NCI-H1930 (cell line): ENCODE measurements at places on chromosomes 1 and 21.

DNA sequence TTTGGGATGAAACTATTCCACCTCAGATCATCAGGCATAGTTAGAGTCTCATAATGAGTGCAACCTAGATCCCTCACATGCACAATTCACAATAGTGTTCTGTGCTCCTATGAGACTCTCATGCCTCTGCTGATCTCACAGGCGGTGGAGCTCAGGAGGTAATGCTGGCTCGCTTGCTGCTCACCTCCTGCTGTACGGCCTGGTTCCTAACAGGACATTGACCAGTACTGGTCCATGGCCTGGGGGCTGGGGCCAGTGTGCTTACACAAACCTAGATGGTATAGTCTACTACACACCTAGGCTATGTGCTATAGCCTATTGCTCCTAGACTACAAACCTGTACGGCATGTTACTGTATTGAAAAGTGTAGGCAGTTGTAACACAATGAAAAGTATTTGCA is 448.4 kb downstream of the RPS6KC1 start:
- no peak for DNase-seq

- DNase-seq: peak; percentile 99
Observed at GRCh38 chr1:154558720-154559465, 431 bp upstream of the UBE2Q1 start.

DNA sequence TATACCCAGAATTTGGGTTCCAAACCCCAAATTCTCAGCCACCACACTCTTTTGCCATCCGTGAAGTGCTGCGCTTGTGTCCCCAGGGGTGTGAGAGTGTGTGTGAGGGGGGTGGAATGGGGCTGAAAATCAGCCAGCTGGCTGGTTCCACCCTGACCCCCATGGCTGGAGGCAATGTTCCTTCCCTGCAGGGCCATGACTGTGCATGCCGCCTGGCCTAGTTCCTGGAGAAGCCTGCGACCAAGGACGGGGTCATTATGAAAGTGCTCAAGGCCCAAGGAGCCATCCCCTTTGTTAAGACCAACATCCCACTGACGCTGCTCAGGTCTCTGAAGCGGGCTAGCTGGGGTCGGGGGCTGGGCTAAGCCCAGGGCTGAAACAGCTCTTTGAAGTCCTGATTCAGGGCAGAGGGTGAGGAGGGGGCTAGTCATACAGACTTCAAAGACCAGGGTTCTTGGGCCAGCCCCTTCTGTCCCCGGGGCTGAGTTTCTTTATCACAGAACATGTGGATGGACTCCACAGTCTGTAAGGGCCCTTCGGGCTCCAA is 38.7 kb downstream of the FAAH start:
- no peak for DNase-seq

DNA sequence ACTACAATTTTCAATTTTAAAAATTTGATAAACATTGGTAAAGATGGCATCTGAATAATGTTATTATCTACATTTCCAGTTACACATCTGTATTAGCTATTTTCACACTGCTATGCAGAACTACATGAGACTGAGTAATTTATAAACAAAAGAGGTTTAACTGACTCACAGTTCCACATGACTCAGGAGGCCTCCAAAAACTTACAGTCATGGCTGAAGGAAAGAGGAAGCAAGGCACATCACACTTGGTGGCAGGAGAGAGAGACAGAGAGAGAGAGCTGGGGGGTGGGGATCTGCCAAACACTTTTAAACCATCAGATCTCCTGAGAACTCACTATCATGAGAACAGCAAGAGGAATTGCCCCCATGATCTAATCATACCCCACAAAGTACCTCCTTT is 850.0 kb downstream of the LTN1 start:
- no peak for DNase-seq

GRCh38 chr1:145751491-145752037 is 32.3 kb downstream of the CD160 start:
- no peak for DNase-seq

GRCh38 chr1:184025242-184025675 is 12.3 kb downstream of the COLGALT2 start:
- no peak for DNase-seq

DNA sequence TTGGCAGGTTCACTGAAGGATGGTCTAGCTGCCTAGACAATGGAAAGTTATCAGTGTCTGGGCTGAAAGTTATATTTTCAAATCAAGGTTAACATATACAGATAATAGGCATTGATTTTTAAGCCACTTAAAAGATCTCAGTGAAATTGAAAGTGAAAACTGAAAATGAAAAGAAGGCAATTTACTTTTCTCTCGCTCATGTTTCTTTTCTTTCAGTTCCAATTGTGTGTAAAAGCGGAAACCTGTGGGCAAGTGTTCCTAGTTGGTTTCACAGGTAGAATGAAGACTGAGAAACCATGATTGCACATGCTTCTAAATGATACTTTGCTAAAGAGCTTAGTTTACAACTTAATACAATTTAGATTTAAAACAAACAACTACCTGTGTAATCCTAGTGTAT is 383.7 kb downstream of the ZP4 start:
- DNase-seq: no peak

- no peak for DNase-seq
Observed at GRCh38 chr1:149942207-149942606, 5.5 kb upstream of the MTMR11 start.

DNA sequence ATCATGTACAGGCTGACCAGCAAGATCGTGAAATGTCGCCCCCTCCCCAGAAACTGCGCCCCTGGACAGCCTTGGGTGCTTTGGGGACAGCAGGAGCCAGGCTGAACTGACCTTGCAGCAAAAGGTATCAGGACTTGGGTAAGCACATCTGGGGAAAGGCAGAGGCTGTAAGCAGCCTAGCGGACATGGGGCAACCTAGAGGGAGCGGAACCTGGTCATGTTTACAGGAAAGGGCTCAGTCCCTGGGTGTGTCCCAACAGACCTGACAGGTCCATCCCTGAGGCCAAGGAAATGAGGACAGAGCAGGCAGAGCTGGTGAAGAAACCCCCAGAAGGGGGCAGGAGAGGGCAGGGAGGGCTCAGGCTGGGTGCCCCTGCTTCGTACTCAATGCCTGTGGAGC is 3.1 kb upstream of the S100A8 start:
- no peak for DNase-seq

GRCh38 chr1:173758980-173759379 is 44.2 kb downstream of the KLHL20 start:
- no peak for DNase-seq

DNA sequence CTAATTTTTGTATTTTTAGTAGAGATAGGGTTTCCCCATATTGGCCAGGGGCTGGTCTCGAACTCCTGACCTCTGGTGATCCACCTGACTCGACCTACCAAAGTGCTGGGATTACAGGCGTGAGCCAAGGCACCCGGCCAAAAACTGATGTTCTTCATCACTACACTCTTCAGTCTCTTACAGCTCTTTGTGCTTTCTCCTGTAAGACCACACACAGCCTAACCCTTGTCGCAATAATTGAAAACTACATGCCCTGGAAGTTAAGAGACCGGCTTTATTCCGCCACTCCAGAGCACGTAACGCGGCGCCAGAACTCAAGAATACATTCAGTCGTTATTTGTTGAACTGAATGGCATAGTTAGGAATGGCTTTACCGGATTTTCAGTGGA is 552 bp downstream of the GPATCH4 start:
- DNase-seq: no peak

DNA sequence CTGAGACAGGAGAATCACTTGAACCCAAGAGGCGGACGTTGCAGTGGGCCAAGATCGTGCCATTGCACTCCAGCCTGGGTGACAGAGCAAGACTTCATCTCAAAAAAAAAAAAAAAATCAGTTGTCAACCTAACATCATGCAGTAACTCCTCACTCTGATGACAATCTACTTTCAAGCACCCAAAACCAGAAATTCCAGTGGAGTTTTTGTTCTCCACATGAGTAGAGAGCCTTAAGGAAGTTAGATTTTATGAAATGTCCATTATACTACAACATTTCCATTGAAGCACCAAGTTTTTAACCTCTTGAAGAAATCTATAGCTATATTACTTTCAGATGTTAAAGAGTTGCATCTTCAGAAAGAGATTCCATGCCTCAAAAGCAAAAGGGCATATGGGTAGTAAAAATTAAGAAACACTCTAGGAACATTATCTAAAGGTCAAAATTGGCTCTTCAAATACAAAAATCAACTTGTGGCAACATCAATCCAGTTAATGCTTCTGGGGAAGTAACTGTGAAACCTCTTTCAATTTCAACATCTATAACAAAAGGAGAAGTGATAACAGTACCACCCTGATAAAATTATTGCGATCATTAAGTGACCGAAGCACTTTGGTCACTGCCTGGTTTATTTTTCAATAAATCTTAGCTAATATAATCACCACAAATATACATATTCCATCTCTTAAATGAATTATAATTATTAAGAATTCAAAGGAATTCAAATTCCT is 7.7 kb downstream of the LPGAT1 start:
- DNase-seq: no peak

DNA sequence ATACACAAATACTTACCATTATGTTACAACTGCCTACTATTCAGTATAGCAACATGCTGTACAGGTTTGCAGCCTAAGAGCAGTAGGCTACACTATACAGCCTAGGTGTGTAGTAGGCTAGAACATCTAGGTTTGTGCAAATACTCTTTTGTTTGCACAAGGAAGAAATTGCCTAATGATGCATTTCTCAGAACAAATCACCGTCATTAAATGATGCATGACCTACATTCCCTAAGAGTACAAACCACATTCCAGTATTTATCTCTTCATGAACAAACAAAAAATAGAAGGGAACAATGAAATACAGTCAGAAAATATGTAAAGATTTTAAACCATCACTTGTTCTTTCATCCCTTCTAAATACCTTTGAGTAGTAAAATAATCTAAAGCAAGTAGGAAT is 109.7 kb upstream of the HP1BP3 start:
- DNase-seq: no peak

- DNase-seq: no peak
Observed at GRCh38 chr1:220556641-220557040, 28.7 kb downstream of the MARK1 start.

GRCh38 chr1:167312871-167313270 is 92.2 kb downstream of the POU2F1 start:
- no peak for DNase-seq

DNA sequence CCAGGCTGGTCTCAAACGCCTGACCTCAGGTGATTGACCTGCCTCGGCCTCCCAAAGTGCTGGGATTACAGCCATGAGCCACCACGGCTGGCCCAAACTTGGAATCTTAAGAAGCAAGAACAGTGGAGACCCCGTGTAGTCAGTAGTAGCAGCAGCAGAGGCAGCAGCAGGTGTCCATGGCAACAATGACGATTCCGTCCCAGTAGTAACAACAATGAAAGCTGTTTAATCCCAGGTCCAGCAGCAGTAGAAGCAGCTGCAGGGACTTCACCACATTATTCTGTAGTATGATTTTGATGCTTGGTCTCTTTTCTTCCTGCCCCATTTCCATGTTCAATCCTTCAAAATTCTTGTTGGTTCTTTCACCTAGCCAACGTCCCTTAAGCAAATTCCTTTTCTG is 69.6 kb upstream of the KCTD3 start:
- DNase-seq: no peak

- DNase-seq: no peak
Observed at GRCh38 chr1:235545292-235545930, 41.2 kb upstream of the B3GALNT2 start.

DNA sequence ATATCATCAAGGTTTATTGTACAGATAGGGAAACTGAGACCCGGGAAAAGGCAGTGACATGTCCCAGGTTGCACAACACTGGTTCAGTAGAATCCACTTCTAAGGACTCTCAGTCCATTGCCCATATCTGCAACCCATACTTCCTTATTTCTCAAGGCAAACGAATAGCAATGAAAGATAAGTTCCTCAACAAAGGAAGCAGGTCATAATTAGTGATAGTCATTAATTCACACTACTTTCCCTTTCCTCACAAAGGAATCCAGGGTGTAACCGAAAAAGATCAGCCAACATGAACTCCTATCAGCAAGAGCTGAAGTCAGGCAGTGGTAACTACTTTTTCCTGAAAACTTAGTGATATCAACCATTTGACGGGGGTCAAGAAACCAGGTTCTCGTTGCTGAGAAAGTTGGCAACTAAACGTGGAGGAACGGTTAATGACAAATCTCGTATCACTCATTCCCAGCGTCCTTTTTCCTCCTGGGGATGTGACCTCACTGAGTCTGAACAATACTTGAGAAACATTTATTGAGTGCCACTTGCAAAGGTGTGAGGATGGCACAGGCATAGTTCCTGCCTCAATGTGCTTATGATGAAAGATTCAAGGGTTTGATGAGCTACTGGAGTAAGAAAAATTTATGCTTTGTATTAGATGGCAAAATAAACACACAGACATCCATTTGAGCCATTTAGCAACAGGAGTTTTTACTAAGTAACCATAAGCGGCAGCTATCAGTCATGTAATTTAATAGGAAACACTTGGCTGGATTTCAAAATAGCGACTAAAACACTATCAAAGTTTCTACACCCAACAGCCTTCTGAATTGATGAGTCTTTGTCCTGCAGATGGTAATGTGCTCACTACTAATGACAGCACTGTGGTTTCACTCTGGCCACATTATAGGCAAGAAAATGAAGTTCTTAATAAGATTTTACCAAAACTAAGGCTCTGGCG is 82.3 kb downstream of the PLPP3 start:
- no peak for DNase-seq

DNA sequence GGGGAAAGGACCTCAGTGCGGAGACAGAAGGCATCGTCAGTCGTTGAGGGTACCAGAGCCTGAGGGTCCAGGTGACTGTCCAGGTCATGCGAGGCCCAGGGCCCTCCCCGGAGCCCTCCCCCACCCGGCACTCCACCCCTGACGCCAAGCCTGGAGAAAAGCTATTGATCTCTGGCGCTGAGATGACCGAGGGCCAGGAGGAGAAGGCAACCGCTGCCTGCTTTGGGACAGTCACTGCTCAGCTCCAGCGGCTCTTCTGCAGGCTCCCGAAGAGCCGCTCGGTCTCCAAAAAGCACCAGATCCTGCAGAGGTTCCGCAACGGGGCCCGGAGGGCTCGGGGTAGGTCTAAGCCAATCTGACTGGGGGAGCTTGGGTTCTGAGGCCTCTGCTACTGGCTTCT is 10.9 kb downstream of the RASSF5 start:
- no peak for DNase-seq

GRCh38 chr1:230465691-230466090 is 39.6 kb upstream of the PGBD5 start:
- no peak for DNase-seq

DNA sequence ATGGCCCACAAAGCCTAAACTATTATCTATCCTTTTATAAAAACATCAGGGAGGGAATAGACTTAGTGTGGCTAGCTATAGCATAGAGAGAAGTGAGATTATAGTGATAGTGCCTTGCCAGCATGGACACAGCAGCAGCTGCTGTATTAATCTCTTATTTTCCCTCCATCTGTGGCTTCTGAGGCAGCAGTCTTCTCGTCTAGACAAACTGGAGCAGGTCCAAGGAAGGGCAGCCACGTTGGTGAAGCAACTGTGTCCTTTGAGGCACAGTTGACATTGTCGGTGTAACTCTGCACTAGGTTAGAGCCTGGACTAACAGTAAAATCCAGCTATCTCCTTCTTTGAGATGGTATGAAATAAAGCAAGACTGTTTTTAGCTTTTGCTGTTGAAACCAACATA is 131.3 kb downstream of the CACHD1 start:
- DNase-seq: no peak
